ENCODE measurements at places on chromosomes 16 and 17.

DNA sequence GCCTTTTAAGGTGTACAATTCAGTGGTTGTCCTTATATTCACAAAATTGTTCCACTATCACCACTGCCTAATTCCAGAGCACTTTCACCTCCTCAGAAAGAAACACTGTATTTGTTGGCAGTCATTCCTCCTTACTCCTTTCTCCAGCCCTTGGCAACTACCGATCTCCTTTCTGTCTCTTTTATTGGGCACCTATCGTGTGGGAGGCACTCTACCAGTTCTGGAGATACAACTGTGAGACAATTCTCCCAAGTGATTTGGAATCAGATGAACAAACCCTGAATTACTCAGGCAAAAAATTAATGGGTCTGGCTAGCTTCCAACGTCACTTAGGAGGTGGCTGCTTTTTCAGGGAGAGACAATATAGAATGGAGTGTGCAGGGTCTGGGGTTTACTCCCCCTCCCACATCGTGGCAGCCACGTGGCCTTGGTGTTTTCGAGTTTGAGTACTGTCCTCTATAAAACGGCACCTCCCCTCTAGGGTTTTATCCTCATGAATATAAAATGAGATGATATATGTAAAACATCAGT, 63.9 kb downstream of the SHISA9 start:
- DNase-seq, result no peak

GRCh38 chr16:12900599-12901203, 697 bp upstream of the SHISA9 start:
- DNase-seq, result no peak

DNA sequence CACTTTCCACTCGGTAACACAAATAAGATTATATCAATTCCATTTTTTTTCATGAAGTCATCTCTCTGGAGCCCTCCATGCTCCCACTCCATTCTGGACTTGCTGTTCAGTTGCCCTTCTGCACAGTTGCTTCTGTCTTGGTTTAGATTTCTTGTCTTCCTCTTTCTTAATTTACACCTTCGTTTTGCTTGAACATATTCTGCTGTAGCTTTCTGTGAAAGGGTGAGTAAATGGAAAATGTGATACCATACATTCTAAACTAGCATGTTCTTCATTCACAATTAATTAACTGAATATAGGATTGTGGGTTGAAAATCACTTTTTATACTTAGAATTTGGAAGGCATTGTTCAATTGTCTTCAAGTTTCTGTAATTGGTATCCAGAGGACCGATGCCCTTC, 69.6 kb downstream of the VMP1 start:
- DNase-seq, result no peak

DNA sequence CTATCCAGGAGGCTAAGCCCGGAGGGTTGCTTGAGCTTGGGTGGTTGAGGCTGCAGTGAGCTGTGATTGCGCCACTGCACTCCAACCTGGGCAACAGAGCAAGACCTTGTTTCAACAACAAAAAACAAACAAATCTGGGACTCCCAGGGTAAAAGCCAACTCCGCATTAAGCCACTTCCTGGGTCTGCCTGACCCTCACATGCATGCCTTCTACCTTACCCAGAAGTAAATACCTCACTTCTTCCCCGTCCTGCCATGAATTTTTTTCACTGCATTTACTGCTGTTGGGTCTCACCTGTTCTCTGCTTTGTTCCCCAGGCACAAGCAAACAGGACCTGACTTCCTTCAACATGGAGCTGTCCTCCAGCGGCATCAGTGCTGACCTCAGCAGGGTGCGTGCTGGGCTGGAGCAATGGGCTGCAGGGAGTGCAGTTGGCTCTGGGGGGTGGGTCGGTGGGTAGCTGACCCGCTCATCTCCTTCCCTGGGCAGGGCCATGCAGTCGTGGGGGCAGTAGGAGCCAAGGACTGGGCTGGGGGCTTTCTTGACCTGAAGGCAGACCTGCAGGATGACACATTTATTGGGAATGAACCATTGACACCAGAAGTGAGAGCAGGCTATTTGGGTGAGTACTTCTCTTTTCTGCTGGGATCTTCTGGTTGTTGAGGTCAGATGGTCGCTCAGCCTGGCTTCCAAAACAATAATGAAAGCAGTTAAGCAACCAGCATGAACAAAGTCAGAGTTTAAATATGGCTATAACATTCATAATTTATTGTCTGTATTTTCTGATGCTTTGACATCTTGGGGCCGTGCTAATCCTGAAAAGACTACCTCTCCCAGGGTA, 16.4 kb downstream of the ITGAL start:
- DNase-seq, result no peak

DNA sequence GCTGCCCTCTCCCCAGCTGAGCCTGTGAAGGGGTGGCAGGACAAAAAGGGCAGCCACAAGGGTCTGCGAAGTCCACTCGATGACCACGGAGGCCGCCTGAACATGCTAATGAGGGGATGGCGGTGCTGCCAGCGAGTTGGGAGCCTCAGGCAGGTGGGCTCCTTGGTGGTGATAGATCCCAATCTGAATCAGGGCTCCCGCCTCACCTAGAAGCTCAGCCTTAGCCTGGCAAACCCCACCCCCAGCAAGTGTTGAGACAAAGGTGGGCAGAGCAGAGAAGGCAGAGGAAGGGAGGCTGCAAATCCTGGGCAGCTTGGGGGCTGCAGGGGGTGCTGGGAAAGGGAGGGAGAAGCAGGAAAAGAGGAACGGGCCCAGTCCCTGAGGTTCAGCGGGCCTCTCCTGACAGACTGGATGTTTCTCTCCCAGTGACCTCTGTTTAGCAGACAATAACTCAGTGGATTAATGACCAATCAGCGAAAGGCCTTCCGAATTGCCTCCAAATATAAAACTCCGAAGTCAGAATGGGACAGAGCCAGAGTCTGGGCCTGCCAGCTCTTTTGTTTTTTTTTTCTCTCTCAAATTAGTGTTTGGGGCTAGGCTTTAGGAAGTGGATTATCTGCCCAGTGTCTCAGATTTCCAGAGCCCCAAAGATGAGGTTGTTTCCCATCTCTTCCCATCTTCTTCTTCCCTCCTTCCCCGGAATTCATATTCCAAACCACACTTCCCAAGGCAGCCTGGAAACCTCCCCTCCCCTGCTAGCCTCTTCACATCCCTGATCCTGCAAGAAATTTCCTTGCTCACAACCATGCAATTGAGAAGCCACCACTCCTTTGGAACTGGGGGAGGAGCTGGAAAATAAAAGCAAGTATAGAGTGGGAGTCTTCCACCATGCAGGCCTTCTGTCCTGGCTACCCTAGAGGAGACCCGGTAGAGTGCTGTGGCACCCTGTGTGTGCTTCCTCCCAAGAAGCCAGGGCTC, 15.2 kb upstream of the HOXB2 start:
- DNase-seq, result no peak

DNA sequence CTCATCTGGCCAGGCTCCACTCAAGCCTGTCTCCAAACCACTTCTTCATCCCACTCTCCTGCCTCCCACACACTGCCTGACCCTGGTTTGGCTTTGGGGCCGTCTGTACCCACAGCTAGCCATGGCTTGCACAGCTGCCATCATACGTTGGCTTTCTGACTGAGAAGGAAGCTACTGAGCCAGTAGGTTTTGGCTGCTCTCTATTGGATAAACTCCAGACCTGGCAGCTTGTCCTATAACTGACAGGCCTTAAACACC, 3.9 kb downstream of the MIF4GD start:
- no peak for DNase-seq

- DNase-seq, result no peak
These were observed 48.9 kb upstream of the CORO6 start for GRCh38 chr17:29671661-29672060.

DNA sequence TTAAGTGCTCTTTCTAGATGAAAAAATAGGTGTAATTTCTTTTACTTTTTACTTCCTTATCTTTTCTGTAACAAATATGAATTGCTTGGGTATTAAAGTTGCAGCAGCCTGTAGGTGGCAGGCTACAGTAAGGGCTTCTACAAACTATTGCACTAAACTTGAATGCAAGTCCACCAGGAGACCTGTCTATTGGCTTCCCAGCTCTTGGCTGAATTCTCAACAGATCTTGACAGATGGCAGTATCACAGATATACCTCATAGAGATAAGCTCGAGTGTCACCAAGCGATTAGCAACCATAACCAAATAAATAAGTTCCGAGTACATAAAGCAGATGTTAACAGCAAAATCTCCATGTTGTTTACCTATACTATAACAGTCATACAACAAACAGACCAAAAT, 5.9 kb downstream of the BBS2 start:
- DNase-seq, result peak; percentile 77

DNA sequence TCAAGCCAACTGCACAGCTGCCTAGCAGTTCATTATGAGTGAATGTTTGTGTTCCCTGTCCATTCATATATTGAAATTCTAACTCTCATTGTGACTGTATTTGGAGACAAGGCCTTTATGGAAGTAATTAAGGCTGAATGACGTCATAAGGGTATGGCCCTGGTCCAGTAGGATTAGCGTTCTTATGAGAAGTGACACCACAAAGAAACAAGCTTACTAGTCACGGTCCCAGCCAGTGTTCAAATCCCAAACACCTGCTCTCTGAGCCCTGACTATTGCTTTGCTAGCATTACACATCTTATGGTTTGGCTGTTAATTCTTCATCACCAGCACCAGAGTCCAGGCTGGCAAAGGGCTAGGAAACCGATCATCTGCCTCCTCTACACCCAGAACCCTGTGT, 2.2 kb downstream of the ZNF668 start:
- peak; percentile 81 for DNase-seq

DNA sequence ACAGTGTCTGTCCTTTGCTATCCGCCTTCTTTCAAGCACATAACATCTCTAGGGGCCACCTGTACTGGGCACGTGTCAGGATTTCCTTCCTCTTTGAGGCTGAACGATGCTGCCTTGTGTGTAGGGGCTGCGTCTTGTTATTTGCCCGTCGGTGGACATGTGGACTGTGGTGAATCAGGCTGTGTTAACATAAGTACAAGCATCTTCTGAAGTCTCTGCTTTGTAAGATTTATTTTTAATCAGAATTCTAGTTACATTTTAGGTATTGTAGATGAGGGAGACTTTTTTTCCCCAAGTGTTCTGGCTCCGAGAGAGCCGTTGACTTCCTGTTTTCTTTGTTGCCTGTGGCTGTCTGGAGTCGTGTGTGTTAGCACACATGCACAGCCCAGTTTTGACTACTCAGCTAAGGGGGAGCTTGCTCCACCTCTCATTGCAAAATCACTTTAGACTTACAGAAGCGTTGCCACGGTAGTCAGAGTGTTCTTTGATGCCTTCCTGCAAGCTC, 26.1 kb downstream of the SPG7 start:
- peak; percentile 69 for DNase-seq

DNA sequence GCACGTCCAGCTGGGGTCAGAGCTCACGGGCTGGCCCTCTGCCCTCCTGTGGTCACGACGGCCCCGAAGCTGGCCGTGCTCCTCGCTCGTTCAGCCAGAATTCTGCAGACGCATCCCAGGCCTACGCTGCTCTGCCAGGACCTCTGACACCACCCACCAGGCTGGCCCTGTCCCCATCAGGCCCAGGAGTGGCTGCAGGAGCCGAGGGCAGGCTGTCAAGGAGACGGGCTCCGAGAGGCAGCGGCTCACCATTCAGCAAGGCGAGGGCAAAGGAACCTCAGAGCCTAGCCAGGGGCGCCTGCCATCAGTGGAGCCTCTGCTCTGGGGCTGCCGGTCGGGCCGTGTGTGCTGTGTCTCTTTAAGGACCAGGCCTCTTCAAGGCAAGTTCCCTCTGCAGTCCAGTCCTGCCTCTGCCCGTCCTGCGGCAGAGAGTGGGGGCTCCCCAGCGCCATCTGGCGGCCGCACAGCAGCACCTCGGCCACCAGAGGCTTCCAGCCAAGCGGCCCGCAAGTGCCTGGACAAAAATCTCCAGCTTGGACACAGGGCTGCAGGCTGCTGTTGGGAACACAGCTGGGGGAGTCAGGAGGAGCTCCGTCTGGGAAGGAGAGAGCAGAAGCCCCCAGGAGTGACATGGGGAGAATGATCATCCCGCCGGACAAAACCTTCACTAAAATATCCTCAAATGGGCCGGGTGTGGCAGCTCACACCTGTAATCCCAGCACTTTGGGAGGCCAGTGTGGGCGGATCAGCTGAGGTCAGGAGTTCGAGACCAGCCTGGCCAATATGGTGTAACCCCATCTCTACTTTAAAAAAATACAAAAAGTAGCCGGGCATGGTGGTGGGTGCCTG, 7.4 kb upstream of the ABR start:
- DNase-seq, result peak; percentile 86

GRCh38 chr17:64661726-64661975, 456 bp downstream of the SMURF2 start:
- DNase-seq, result no peak

GRCh38 chr16:89482150-89482816, 8.1 kb downstream of the ANKRD11 start:
- DNase-seq, result no peak

DNA sequence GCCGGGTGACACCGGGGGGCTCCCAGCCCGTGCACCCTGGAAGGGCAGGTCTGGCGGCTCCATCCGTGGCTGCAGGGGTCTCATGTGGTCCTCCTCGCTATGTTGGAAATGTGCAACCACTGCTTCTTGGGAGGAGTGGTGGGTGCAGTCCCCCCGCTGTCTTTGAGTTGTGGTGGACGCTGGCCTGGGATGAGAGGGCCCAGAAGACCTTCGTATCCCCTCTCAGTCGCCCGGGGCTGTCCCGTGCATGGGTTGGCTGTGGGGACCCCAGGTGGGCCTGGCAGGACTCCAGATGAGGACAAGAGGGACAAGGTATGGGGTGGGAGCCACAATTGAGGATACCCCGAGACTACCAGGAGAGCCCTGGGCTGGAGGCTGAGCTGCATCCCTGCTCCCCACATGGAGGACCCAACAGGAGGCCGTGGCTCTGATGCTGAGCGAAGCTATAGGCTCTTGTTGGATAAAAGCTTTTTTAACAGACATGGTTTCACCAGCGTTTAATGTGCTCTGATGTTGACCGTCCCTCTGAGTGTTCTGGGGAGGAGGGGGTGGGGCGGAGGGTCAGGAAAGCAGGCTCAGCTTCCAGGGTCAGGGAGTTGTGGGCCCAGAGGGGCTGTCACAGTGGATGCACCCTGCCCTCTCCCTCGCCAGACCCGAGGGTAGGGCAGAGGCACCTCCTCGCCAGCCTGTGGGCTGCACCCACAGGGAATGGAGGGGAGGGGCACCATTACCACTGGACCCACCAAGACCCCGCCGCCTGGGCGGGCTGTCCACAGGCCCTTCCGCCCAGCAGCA, 5.4 kb downstream of the SPATA2L start:
- no peak for DNase-seq

DNA sequence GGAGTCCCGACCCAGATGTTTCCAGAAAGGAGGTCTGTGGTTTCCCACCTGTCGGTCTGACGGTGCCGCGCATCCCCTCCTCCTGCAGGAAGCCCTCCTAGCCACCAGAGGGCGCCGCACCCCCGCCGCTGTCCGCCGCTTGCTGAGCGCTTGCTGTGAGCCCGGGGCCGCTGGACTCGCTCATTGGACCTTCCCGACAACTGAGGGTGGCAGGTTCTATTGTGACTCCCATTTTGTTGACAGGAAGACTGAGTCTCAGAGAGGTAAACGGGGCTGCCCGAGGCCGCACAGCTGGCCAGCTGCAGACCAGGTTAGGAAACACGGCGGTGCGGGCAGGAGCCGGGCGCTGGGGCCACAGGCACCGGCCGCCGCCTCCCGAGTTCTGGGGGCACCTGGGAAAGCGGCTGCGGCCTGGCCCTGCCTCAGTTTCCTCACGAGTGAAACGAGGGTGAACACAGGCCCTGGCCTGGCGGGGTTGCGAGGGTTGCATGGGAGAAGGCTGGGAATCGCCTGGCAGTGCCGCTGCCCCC, 191.1 kb upstream of the CIBAR2 start:
- peak; percentile 58 for DNase-seq

GRCh38 chr16:12304861-12305596, 328.5 kb downstream of the SNX29 start:
- DNase-seq, result no peak
